ENCODE measurements at places on chromosomes 1 and 21. TPM values are rescaled to one million over a fixed set of nuclear protein-coding genes. Genes with fewer than 3 reads are reported as not detected.

The SERPINC1 gene
- not detected for total RNA-seq

The PLEKHA6 gene
- total RNA-seq: 5.0 TPM

The JAM2 gene
- total RNA-seq: 0.83 TPM

The IQCC gene
- 2.2 TPM for total RNA-seq

The NTRK1 gene
- not detected for total RNA-seq

The PGLYRP3 gene
- not detected for total RNA-seq

DNA sequence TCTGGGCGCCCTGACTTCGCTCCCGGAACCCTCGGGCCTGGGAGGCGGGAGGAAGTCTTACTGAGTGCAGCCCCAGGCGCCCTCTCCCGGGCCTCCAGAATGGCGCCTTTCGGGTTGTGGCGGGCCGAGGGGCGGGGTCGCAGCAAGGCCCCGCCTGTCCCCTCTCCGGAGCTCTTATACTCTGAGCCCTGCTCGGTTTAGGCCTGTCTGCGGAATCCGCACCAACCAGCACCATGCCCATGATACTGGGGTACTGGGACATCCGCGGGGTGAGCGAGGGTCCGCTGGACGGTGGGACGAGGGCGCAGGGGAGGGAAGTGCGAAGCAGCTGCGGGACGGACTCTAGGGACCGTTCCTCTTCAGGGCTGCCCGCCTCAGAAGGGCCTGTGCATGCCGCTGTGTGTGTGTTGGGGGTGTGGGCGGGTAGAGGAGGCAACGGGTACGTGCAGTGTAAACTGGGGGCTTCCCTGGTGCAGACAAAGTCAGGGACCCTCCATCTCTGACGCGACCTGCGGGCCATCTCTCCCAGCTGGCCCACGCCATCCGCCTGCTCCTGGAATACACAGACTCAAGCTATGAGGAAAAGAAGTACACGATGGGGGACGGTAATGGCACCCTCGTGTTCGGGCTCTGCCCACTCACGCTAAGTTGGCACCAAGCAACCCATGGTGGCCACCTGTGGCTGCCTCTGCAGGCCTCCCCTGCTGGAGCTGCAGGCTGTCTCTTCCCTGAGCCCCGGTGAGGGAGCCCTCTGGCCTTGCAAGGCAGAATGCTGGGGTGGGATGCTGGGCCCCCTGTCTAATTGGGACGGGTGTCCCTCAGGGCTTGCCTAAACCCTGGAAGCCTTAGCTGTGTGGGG, at the start of gene GSTM1:
GSTM1 (plus strand) TSS at position 177 of the 859 bp plus-strand sequence; CDS start at position 234, 57 bp downstream.
- no peaks in the 10 kb centered on the region for H3K36me3 ChIP-seq
- DNase-seq: no peak
- H3K27me3 ChIP-seq: no peaks in the 10 kb centered on the region

DNA sequence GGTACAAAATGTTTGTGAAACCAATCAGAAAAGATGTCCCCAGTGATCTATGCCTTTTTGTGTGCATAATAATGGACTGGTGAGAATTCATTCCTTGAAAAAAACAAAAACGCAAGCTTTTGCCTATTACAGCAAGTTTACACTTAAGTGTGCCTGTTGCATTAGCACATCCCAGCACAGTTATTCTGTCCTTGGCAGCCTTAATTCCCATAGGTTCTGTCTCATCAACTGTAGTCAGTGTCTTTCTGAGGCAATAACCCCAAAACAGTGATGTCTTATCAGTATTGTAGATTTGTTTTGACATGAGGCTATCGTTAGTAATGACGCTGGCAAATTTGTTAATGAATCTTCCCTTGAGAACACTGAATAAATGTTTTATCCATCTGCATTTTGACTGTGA, 109.9 kb upstream of the KCTD3 start:
- no peak for DNase-seq
- H3K36me3 ChIP-seq: no peaks in the 10 kb centered on the region
- no peak overlapping the region for H3K4me3 ChIP-seq
- H3K27me3 ChIP-seq: peaks cover 5% of the 10 kb centered on the region
- no peaks in the 10 kb centered on the region for H3K4me1 ChIP-seq

- H3K27me3 ChIP-seq: no peaks in the 10 kb centered on the region
- no peaks in the 10 kb centered on the region for H3K36me3 ChIP-seq
- no peak overlapping the region for H3K4me3 ChIP-seq
- no peak for DNase-seq
- H3K27ac ChIP-seq: no peak overlapping the region
- peaks cover 7% of the 10 kb centered on the region for H3K4me1 ChIP-seq
These were observed 9.4 kb downstream of the DYRK1A start for GRCh38 chr21:37375866-37376574.

GRCh38 chr1:38614861-38615260, 244.7 kb downstream of the RRAGC start:
- no peak overlapping the region for H3K27ac ChIP-seq
- H3K4me1 ChIP-seq: no peaks in the 10 kb centered on the region
- H3K27me3 ChIP-seq: no peaks in the 10 kb centered on the region
- H3K36me3 ChIP-seq: no peaks in the 10 kb centered on the region

GRCh38 chr1:100734676-100735075, 15.1 kb downstream of the VCAM1 start:
- DNase-seq: peak; percentile 80
- H3K36me3 ChIP-seq: peaks cover 17% of the 10 kb centered on the region

DNA sequence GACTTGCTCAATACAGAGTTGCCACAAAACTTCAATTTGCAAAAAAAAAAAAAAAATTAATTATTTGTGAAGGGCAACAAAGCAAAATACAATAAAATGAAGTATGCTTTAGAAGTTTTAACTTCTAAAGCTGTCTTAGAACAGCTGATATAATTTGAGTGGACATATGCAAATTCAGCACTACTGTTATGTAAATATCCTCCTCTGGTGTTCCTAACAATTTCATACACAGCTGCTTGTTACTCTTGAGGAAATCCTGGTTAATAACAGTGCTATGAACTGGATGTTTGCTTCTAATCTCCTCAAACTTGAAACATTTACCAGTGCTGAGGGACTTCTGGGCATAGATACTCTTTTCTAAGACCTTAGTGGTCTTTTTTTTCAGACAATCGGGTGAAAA, 69.6 kb upstream of the COL24A1 start:
- H3K27me3 ChIP-seq: no peaks in the 10 kb centered on the region
- H3K4me3 ChIP-seq: no peak overlapping the region
- no peaks in the 10 kb centered on the region for H3K4me1 ChIP-seq
- no peak for DNase-seq

GRCh38 chr1:33295450-33296081, 25.3 kb downstream of the A3GALT2 start:
- peaks cover 31% of the 10 kb centered on the region for H3K36me3 ChIP-seq
- peak; percentile 73 for DNase-seq
- no peak overlapping the region for H3K27ac ChIP-seq
- no peaks in the 10 kb centered on the region for H3K27me3 ChIP-seq
- no peak overlapping the region for H3K4me3 ChIP-seq
- peaks cover 1% of the 10 kb centered on the region for H3K4me1 ChIP-seq

DNA sequence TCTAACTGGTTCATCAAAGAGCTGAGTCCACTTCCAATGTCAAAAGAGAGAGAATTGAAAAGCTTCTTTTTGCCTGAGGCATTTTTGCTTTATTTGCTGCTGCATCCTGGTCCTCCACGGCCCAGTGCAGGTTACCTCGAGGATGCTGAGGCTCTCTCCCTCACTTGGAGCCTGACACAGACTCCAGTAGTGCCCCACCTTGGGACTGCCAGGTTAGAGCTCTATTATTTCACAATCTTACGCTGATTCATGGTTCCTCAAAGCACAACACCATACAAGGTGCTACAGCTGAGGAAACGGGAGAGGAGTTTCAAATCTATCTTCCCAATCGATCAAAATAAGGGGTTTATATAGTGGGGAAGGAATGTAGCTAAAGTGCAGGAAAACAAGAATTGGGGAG, 13.6 kb upstream of the PLPPR4 start:
- H3K27ac ChIP-seq: no peak overlapping the region
- H3K4me3 ChIP-seq: no peak overlapping the region
- no peaks in the 10 kb centered on the region for H3K4me1 ChIP-seq
- no peaks in the 10 kb centered on the region for H3K27me3 ChIP-seq
- no peak for DNase-seq

DNA sequence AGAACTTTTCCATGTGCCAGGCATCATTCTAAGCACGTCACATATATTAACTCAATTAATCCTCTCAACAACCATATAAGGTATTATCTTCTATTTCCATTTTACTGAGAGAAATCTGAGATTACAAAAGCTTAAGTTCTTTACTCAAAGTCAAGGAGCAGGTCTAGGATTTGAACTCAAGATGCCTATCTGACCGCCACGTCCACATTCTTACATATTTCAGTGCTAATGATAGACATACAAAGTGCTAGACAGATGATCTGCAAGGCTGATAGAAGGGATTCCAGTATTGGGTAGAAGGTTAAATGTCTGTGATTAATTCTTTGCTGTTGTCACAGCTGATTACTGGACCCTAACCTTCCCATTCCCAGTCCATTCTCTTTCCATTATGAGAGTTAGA, 4.4 kb downstream of the ATP5PB start:
- H3K27me3 ChIP-seq: no peaks in the 10 kb centered on the region
- DNase-seq: no peak
- peaks cover 18% of the 10 kb centered on the region for H3K36me3 ChIP-seq
- H3K4me1 ChIP-seq: peaks cover 5% of the 10 kb centered on the region
- H3K4me3 ChIP-seq: no peak overlapping the region
- H3K27ac ChIP-seq: no peak overlapping the region

- H3K4me3 ChIP-seq: no peak overlapping the region
- H3K36me3 ChIP-seq: no peaks in the 10 kb centered on the region
- DNase-seq: peak; percentile 47
- no peak overlapping the region for H3K27ac ChIP-seq
- peaks cover 6% of the 10 kb centered on the region for H3K4me1 ChIP-seq
These were observed 13.5 kb downstream of the CRABP2 start for GRCh38 chr1:156691665-156692440.

DNA sequence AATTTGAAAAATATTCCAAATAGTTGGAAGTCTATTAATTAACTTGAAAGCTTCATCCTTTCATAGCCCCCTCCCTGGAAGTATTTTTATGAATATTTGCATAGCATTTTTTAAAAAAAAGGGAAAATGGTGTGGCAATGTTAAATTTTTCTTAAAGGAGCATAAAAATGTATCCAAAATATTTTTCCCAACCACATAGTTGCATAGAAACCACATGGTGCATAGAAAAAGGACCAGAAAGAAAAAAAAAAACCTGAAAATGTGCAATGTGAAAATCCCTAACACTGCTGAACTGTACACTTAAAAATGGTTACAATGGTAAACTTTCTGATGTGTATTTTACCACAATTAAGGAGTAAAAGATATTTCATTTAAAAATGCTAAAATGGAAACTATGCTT, 8.0 kb downstream of the C1orf167 start:
- peaks cover 18% of the 10 kb centered on the region for H3K27me3 ChIP-seq
- no peaks in the 10 kb centered on the region for H3K36me3 ChIP-seq
- no peak overlapping the region for H3K27ac ChIP-seq
- H3K4me1 ChIP-seq: no peaks in the 10 kb centered on the region
- H3K4me3 ChIP-seq: no peak overlapping the region

Measured in IMR-90 (cell line).